Activated naive CD4-positive, alpha-beta T cell (primary cell): ENCODE measurements at places on chromosomes 7 and 10.

GRCh38 chr7:68411742-68412141 is 1186.5 kb upstream of the AUTS2 start:
- no peak for DNase-seq

DNA sequence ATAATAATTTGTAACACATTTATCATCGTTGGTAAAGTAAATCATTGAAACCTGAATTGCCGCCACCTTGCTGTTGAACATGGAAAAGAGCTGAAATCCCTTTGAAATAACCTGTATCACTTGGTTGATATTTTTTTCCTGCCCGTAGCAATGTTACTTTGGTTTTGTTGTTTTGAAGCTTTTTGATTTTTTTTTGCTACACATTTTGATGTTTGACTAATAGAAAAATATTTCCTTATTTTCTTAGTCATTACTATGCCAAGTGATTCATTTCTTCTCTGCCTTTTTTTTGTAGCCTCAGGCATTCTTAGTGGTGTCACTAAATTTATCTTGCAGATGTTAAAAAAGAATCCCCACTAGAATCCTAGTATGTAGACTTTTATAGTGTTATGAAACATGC is 235.1 kb upstream of the MEOX2 start:
- no peak for DNase-seq

DNA sequence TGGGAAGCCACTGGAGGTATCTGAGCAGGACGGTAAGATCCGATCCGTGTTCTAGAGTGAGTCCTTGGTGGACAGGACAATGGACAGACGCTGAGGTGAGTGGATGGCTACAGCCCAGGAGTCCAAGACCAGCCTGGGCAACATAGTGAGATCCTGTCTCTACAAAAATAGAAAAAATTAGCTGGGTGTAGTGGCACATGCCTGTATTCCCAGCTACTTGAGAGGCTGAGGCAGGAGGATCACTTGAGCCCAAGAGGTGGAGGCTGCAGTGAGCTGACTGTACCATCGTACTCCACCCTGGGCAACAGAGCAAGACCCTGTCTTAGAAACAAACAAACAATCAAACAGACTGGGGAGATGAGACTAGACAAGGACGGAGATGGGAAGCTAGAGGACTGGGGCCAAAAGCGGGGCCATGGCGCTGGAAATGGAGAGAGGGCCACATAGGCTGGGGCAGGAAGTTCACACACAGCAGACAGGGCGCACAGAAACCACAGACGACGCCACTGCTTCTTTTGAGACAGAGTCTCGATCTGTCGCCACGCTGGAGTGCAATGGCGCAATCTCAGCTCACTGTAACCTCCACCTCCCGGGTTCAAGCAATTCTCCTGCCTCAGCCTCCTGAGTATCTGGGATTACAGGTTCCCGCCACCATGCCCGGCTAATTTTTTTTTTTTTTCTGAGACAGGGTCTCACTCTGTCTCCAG is 24.7 kb downstream of the DAGLB start:
- no peak for DNase-seq

- DNase-seq, result no peak
Measured at GRCh38 chr10:86937502-86938154, 19.8 kb downstream of the MMRN2 start.

DNA sequence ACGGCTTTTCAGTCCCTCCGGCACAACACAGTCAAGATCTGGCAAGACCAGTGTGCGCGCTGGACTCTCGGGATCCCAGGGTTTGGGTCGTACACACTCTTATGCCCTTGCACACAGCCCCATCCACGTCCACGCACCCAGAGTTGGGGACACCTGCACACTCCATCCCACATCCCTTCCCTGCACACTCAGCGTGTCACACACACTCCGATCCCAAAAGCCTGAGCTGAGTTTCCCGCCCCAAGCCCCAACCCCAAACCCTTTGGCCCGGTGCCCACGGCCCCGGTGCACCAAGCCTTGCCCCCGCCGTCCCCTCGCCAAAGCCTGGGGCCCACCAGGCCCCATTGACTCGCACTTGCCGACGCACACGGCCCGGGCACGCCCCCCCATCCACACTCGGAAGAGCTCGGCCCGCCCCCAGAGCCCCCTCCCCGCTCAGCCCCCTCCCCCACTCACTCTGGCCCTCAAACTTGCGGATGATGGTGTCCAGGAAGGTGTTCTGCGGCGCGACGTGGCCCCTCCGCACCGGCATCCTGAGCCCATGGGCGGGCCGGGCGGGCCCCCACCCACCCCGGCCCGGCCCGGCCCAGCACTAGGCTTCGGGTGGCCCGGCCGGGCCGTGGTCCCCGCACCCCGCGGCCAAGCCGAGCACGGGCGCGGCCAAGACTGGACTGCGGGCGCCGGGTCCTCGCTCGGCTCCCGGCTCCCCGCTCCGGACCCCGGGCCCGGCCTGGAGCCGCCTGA is 567 bp downstream of the KCNH2 start:
- no peak for DNase-seq

DNA sequence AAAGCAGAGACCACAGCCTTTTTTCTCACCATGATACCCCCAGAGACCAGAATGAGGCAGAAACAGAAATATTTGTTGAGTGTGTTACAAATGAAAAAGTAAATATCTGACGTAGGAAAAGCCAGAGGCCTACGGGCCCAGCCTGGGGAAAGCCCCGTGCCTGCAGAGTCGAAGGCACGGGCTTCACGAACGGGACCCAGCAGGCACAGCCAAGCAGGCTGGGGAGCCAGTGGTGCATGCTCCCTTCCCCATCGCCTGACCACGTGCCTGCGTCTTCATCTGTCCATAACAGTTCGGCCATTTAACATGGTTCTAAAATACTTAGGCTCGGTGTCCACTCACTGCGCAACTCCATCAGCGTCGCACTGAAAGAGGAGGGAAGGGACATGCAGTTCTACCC is 50.8 kb downstream of the SLIT1 start:
- no peak for DNase-seq

GRCh38 chr7:118080947-118081346 is 103.0 kb upstream of the LSM8 start:
- DNase-seq, result no peak

DNA sequence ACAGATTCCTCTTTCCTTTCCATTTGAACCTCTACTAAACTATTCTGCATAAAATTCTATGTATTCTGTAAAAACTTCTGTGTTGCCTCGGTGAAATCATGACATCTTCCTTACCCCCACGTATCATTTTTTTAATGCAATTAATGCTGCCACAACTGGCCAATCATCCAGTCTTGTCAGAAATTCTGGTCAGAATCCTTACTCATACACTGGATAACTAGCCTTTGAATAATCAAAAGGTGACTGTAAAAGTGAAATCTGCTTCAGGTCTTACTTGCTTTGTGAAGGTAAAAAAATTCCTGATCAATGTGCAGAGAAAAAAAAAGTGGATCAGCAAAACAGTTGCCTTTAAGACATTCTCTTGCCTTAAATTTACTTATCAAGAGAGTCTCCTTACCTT is 89.1 kb upstream of the LRRTM3 start:
- DNase-seq, result no peak

DNA sequence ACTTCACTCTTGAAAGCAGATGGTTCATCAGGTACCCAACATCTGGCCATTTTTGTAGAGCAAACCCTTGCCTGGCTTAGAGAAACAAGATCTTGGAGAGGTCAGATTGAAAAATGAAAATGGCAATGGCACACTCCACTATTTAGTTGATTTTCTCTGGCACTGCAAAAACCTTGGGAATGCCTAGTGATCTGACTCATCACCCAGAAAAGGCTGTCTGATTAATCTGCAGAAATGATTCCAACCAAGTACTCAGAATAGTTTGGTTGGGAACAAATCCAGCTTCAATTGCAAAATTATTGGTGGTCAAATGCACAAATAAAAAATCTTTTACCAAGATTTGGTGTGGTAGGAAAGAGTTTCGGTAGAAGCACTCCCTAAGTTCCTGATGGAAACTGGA is 351.2 kb downstream of the PHTF2 start:
- no peak for DNase-seq

- no peak for DNase-seq
Measured at GRCh38 chr10:37855636-37856035, 1.8 kb downstream of the ZNF248 start.

DNA sequence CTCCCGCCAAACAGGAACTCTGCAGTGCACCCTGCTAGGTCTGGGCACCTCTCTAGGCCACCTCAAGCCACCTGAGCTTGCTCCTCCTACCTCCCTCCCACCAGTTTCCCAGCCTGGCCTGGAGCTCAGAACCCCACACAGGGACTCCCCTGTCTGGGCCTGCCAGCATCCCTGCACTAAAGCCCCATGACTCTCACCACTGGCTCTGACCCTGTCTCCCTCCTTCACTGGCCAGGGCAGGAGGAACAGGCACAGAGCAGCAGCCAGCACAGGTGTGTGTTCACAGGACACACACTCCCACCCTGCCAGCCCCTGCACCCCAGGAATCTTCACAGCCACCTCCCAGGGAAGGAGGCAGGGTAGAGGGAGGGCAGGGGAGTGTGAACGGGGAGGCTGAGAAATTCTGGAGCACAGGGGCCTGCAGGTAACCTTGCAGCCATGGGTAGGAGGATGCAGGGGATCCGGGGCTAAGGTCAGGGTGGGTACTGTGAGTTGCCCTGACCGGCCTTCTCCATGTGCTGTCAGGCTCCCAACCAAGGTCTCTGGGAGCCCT is 13.9 kb upstream of the ANTXRL start:
- DNase-seq, result no peak

DNA sequence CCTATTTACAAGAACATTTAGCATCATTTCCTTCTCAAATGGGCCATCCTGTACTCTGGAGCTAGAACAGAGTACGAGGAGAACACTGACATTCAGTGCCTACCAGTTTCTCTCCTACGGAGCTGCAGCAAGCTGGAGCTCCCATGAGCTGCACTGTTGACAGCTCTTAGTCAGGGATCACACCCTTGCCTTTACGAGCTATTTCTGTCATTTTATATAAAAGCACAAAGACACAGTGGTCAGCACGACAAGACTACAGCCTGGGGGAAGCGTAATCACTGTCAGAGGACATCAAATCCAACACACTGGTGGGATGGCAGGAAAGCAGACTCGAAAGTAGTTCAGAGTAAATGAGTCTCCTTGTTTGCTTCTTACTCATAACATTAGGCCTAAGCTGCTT is 2.7 kb downstream of the CDCA7L start:
- no peak for DNase-seq

- DNase-seq, result no peak
Measured at GRCh38 chr10:31758495-31758894, 170.1 kb downstream of the ARHGAP12 start.

DNA sequence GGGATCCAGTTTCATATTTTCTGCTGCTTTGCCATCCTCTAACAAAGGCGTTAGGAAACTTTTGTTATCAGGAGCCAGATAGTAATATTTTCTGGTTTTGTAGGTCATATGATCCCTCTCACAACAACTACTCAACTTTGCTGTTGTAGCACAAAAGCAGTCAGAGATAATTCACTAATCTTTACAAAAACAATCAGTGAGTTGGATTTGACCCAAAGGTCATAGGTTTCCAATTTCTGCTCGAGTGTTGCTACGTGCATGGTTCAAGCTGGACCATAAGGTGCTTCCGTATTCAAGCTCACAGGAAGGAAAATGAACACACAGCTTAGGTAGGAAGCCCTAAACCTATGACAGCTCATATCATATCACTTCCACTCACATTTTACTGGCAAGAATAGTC is 92.4 kb upstream of the SFMBT2 start:
- no peak for DNase-seq

DNA sequence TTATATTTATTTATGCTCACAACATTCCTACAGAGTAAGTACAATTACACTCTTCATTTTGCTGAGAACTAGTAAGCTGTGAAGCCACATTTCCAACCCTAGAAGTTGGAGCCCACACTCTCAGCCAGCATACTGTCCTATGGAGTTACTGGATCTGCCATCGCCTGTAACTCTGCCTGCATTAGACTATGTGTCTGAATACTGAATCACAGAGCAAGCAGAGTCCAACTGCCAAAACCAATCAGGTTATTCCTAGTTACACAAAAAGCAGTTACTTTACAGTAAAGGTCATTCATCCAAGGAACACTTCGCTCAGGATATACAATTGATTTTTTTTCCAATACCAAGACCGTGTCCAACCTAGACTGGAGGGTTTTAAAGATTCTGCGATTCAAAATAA is 21.5 kb downstream of the CTAGE6 start:
- DNase-seq, result no peak

DNA sequence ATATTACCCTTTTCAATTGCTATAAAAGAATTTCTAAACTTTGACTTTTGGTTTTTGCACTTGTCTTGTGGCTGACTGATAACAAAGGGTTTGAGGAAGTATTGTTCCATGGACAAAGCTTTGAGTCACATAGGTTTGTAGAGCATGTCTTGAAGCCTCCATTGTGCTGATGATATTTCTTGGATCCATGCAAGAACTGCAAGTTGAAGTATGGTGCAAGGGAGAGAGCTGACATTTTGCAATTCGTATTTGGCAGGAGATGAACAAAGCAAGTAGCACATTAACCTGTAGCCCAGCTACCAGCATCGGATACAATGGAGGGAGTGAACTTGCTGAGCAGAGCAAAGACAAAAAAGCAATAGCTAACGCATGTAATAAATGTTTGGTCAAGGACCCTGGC is 23.4 kb downstream of the MGAM2 start:
- DNase-seq, result no peak

DNA sequence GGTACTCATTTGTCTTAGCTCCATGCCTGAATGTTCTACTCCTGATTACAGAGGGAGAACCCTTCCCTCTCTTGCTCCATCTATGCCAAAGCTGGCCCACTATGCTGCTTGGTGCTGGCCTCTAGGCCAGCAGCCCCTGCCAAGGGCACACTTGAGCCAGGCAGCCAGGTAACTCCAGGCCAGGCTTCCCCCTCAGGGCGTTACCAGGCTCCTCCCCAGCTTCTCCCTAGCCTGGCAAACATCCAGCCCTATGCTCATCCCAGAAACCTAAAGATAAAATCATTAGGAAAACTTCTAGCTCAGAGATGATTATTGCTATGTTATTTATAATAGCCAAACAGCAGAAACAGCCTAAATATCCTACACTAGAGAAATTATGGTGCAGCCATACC is 103.7 kb downstream of the KCNMA1 start:
- DNase-seq, result no peak

- no peak for DNase-seq
Measured at GRCh38 chr7:40455485-40455884, 320.7 kb downstream of the SUGCT start.

GRCh38 chr7:144842377-144842851 is 6.6 kb upstream of the TPK1 start:
- DNase-seq, result no peak

DNA sequence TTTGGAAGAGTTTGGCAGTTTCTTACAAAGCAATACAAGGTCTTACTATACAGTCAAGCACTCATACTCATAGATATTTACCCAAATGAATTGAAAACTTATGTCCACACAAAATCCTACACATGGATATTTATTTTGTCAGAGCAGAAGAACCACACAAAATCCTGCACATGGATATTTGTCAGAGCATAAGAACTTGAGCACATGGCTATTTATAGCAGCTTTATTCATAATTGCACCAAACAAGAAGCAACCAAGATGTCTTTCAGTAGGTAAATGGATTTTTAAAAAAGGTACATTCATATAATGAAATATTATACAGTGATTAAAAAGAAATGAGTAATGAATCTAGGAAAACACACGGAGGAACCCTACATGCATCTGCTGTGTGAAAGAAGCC is 115.4 kb downstream of the BTAF1 start:
- no peak for DNase-seq
